Stimulated activated naive CD8-positive, alpha-beta T cell treated with anti-CD3 and anti-CD28 coated beads, Interleukin-15, Interleukin-2, amounts not matched to agents 100 U/mL and 50 U/mL, for 24 hours (primary cell): ENCODE measurements at places on chromosomes 6 and 20.

DNA sequence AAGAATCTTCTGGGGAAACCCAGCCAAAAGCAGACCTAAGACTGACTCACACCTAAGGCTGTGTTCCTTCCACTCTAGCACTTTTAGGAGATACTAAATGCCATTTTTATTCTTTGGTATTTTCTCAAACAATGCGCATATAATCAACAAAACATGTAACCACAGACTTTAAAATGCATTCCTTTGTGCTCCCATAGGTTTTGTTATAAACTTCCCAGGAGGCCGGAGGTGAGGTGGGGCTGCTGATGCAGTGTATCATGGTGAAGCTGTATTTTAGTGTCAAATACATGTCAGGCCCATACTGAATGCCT lies 155.2 kb downstream of the BTBD3 start:
- no peak for DNase-seq

- DNase-seq = no peak
Measured at GRCh38 chr20:48411245-48411644, 416.6 kb downstream of the PREX1 start.

GRCh38 chr6:138182939-138183789 lies 21.4 kb downstream of the ARFGEF3 start:
- no peak for DNase-seq

- no peak for DNase-seq
Measured at GRCh38 chr6:17878734-17879133, 108.7 kb downstream of the KIF13A start.

- no peak for DNase-seq
Measured at GRCh38 chr20:17499041-17499440, 32.1 kb downstream of the BFSP1 start.

DNA sequence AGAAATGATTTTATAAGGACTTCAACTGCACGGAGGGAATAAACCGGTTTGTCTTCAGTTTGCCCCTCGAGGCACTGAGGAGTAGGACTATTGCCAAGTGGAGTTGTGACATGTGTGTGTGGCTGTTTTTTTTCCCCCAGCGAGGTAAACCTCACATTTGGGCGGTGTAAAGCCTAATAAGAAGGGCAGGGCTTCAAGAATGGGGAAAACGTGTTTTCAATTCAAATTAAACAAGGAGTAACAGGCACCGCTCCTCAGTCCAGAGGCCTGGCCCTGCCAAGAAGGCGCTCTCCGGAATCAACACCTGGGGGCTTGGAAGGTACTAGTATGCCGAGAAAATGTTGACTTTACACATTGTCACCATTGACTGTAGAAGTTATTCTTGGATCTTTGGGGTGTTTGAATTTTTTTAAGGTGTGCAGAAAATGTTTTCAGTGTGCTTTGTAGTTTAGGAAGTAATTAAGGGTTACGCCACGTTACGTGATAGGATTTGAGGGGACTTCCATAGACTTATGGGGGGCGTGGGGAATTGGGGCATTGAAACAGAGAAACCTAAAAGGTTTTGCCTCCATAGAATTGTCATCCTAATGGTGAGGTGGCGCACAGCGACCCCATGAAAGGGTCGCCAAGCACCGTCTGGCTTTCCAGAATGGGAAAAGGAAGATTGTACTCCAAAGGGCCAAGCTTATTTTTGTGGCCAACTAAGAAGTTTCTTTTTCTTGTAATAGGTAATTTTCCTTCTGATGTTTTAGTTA lies 791 bp downstream of the ADGRG6 start:
- DNase-seq = no peak

- DNase-seq = no peak
Measured at GRCh38 chr6:131377112-131377705, 195.8 kb upstream of the ARG1 start.

DNA sequence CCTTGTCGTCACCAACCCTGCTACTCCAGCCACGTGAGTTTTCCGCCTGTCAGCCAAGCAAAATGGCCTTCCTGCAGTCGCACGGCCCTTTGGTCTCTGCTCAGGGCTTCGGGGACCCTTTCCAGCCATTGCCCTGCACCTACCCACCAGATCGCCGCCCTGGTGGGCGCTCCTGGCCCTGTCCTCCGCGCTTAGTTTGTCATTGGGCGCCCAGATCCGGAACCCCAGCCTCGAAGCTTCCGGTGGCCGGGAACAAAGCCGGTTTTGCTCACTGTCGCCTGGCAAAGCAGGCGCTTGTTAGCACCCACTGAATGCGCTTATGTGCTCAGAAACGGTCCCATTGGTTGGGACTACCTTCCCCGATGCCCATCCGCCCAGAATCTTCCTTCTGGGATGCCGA lies 536 bp downstream of the ZFP57 start:
- DNase-seq = no peak

GRCh38 chr20:49985617-49986016 lies 2.8 kb downstream of the SNAI1 start:
- no peak for DNase-seq
